ENCODE measurements at places on chromosomes 3 and 15.

DNA sequence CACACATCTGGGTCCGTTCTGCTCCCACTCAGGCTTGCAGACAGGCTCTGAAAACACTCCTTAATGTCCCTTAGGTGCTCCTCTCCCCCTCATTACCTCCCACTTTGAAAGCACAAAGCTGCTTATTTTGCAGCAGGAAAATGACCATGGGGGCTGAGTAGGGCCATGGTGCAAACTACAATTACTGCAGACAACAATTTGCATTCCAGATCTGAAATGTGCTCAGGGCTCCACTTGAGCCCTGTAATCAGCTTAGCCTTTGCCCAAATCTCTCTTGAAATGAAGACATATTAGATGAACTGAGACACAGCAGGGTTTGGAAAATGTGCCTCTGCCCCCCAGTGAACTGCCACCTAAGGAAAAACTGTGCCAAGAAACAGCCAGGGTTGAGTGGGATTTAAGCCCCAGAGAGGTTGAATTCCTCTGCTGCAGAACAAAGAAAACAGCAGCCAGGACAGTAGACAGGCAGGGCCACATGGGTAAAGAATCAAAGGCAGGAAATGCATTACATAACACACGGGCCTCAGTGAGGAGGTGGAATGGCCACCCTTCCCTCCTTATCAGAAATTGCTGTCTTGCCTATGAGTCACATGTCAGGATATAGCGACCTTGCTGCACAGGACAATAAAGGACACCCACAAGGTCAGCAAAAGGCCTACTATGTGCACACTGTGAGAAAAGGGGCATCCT is 126.8 kb upstream of the ARHGEF3 start:
- DNase-seq: peak; percentile 47

DNA sequence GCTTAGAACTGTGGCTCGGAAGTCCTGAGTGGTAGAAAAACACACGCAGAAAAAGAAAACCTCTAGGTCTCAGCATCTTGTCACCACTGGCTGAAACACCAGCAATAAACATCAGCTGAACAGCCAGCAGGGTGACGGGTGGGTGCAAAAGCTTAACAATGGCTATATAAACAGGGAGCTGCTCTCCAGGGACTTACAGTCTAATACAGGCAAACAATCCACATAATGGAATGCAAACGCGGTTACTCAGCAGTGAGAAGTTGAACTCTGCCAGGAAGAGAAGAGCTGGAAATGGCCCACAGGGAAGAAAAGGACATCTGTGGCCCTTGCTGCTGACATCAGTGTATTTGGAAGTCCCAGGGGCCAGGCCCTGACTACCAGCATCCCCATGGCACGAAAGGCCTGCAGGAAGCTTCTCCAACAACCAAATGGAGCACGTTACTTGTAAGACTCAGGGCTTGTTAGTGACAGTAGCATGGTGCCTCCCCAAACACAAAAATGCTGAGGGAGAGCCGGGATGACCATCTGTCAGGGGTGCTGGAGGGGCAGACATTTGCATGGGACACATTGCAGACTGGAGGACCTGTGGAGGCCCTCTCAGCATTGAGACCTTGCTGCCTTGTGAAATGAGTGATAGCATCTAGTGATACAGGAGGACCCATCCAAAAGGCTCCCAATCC is 3.0 kb downstream of the HEG1 start:
- DNase-seq: peak; percentile 97

DNA sequence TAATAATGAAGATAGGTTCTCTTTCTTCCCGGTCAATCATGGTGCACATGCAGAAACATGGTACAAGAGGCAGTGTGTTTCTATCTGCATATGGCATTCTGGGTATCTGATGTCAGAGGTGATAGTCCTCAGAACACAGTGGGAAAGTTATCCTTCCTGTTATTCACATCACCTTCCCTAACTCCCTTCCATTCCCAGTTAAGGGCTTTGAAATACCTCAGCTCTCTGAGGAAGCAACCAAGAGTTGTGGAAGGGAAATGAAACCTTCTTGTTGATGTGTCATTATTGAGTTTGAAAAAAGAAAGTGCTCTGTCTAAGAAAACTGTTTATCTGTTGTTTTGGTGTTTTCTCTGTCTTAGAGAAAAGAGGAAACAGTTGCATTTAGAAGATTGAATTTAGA is 21.9 kb upstream of the P2RY13 start:
- DNase-seq: peak; percentile 9

GRCh38 chr3:190847436-190847835 is 15.1 kb downstream of the GMNC start:
- DNase-seq: peak; percentile 9

DNA sequence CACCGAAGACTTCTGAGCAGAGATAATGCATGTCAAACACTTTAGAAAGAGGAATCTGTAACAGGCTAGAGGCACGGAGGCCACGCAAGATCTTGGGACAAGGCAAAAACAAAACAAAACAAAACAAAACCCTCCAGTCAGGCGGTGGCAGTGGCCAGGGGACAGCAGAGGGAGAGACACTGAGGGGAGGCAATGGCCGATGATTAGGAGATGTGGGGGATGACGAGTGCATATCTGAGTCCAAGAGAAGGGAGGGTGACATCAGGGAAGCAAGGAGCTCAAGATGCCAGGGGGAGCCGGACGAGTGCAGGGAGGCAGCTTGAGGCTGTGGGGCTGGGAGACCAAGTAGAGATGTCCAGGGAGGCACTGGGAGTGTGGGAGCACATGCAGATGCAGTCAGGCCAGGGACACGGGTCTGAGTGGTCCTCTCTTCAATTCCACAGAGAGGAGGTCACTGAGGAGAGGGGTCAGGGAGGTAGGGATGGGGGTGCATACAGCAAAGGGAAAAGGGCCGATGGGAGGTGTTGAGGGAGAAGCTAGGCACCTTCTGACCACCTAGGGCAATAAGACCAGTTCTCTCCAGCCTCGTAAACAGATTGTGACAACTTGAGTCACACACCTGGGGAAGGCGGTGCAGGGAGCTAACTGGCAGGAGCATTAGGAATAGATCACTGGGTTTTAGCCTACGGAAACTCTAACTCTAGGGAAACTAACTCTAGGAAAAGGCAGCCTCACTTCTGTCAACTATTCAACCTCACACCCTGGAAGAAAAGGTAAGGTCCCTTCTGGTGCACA is 29.6 kb downstream of the SLCO2A1 start:
- no peak for DNase-seq

DNA sequence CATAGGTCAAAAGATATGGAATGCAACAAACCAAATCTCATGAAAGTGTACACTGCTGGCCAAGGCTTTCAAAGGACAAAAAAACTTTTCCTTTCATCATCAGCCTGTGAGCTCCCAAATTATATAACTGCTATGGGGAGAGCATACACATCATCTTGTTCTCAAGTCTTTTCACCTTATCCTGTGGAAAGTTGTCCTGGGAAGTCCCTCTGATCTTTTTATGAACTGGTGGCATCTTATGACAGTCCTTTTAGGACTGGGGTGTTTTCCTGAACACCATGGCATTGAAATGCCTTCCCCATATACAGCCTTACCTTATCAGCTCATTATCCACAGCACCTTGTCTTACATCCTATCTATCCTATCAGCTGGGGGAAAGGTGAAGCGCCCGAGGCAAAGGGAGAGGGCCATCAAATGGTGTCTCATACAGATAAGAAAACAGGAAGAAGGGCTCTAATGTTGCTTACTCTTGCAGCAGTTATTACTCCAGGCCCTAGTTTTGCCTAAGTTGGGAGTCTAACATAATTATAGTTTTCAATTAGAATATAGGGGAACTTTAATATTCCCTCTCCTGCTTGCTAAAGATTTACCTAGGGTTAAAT is 61.5 kb upstream of the GOLIM4 start:
- no peak for DNase-seq

DNA sequence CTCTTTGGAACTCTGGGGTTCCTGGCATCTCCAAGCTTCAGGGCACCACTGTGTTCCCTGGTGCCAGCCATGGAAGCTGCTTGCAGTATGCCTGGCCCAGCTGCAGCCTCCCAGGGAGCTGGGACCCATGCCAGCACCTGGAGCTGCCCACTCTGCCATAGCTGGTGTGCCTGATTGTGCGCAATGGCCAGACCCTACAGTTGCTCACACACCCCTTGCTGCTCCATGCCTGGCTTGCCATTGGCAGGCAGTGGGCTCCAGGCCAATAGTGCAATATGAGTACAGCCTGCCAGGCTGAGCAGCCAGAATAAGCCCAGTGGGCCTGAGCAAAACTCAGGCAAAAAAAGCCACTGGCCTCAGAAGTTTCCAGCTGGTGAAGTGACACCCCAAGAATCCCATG is 43.8 kb upstream of the LRRFIP2 start:
- DNase-seq: no peak

- peak; percentile 20 for DNase-seq
Observed at GRCh38 chr3:158617982-158618875, 26.1 kb upstream of the GFM1 start.

- DNase-seq: no peak
Observed at GRCh38 chr3:49865198-49865784, 4.4 kb downstream of the CAMKV start.
